ENCODE measurements at places on chromosomes 1 and 21. TPM values are rescaled to one million over a fixed set of nuclear protein-coding genes. Genes with fewer than 3 reads are reported as not detected.

The ZNF683 gene
- not detected for total RNA-seq

The AIM2 gene
- not detected for total RNA-seq

The DNALI1 gene
- 4.4 TPM for total RNA-seq

The RNU1-1 gene
- 565 TPM for total RNA-seq

The LORICRIN gene
- total RNA-seq, result not detected

The BRINP3 gene
- not detected for total RNA-seq

The PGBD2 gene
- 4.5 TPM for total RNA-seq

All from aortic smooth muscle cell (primary cell).